T-helper 22 cell (primary cell): ENCODE measurements at places on chromosomes 16 and 17.

DNA sequence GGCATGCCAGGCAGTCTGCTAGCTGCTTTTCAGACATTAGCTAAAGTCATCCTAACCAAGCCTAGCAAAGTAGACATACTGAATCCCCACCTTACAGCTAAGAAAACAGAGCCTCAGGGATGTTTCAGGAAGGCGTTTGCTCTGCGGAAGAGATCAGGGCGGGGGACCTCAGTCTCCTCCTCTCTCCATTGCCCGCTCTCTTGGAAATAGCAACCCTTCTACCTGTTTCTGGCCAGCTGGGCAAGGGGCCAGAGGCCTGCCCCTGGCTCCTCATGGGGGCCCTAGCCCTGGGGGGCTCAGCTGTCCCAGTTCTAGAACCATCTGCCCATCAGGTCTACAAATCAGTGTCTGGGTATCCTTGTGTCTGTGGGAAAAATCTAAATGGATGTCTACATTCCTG is 14.5 kb downstream of the PITPNM3 start:
- no peak for DNase-seq

DNA sequence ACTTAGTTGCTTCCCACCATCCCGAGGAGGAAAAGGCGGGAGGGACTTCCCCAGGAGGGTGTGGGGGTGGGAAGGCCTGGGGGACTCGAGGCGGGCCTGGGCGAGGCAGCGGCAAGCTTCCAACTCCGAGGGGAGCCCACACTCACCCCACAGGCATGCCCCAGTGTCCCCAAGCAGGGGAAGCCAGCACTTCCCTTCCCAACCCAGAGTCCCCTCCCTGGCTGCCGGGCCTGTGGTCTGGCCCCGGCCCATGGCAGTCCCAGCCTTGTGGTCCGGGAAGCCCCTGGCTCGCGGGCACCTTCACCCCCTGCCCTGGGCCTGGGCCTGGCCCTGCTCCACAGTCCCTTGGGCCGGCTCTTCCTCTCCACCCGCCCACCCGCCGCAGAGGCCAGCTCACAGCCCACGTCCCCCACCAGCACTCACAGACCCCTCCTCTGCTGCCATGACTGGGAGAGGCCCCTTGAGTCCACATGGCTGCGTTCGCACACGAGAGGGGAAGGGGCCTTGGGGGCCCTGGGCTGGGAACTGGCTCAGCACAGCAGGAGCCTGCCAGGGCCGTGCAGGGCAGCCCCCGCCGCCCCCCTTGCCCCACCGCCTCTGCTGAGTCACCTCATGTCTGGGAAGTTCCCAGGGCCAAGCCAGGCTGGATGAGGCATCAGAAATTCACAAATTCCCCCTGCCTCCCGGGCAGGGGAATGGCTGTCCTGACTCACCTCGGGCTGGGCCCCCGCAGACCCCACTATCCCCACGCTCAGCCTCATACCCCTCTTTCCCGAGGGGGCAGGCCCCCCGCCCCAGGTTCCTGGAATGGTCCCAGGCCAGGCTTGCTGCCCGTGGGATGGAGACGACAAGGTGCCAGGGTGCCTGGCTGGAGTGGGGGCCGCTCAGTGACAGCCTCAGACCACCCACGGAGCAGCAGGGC is 27.8 kb downstream of the BAHCC1 start:
- DNase-seq, result no peak

DNA sequence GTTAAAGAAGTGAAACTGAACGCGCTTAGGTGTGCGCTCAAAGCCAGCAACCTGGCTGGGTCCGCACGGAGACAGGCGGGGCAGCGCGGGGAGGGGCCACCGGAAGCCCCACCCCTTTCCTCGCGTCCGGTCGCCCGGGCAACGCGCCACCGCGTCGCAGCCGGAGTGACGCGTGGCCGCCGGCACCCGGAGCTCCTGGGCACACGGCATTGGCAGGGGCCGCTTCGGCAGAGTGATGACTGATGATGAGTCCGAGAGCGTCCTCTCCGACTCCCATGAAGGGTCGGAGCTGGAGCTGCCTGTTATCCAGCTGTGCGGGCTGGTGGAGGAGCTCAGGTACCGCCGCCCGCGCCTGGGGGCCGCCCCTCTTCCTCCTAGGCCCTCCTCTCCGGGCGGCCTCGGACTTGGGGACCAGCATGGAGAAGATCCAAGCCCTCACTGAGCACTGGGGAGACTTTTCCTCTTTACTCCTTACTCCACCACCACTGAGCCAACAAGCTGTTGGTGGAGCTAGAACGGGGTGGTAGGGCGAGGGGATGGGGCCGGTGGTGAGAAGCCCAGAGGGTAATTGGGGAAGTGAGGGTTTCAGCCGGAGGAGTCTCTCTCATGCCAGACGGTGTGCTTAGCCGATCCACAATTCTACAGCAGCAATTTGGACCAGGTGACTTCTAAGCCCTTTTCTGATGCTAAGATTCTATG is 44.9 kb downstream of the PRSS54 start:
- peak; percentile 68 for DNase-seq

DNA sequence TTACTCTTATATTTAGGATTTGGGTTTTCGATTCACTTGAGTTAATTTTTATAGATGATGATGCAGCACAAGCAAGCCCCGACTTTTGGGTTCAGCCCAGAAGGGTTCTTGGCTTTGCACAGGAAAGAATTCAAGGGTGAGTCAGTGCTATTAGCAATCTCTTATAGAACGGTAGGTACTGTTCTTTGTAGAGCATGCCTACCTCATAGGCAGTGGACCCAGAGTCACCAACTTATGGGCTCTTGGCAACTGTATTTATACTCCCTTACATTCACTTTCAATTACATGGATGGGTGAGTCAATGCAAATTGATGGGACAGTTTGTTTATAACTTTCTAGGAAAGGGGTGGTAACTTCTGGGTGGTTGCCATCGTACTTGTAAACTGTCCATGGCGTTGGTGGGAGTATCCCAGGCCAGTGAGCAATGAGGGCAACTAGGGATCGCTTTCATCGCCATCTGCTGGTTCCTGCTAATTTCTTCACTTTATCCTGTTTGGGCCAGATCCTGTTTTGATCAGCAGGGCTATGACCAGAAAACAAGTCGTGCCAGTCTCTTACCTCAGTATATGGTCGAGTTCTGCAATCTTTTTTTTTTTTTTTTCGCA is 362.6 kb downstream of the CNTNAP4 start:
- DNase-seq, result no peak

GRCh38 chr16:69707920-69708683 is 18.3 kb downstream of the NQO1 start:
- DNase-seq, result no peak

DNA sequence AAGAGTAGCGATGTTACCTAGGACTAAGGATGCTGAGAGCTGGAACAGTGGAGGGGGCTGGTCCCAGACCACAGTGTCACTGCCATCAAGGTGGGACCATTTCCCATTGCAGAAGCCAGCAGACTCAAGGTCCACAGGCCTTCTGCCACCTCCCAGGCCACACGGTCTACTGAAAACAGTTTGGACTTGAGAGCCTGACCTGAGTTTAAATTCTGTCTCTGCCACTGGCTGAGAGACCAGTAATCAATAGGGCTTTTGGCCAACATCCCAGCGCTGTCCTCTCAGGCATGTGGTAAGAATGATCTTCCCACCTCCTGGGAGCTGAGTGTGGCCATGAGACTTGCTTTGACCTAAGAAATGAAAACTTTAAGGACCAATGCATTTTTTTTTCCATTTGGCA is 331.4 kb upstream of the CDH5 start:
- no peak for DNase-seq

DNA sequence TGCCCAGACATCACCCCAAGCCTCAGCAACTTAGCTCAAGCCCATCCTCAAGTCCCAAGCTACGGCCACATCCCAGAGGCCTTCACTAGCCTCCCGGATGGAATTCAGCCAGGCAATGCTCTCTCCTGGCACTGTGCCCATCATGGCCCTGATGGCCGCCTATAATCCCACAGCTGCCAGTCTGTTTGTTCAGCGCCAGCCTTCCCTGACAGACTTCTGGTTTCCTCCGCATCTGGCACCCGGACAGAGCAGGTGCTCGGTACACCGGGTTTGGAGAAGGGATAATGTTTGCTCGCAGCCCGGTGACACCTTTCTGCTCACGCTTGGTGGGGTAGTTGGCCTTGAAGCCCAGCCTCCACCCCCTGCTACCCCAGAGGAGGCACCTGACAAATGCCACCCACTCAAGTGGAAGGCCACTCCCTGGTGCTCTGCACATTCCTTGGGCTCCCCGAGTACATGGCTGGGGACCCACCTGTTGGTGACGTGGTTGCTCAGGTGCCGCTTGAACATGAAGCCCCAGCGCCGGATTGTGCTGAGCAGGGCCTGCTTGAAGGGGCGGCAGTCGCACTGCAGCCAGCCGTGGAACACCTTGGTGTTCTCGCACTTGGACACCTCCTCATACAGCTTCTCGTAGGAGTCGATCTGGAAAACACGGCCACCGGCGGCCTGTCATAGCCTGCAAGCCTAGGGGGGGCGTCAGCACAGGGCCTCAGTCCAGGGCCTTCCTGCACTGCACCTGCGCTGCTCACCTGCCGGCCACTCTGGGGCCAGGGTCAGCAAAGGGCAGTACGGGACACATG is 47.1 kb downstream of the DNAH17 start:
- DNase-seq, result no peak

DNA sequence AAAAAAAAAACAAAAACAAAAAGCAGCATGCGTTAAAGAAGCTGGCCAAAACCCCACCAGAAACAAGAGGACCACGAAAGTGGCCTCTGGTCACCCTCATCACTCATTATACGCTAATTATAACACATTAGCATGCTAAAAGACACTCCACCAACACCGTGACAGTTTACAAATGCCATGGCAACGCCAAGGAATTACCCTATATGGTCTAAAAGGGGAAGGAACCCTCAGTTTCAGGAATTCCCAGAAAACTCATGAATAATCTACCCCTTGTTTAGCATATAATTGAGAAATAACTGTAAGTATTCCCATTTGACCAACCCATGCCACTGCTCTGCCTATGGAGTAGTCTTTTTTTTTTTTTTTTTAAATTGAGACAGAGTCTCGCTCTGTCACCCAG is 77.6 kb downstream of the EMP2 start:
- DNase-seq, result no peak

- no peak for DNase-seq
Measured at GRCh38 chr16:10609402-10609774, 29.0 kb upstream of the EMP2 start.

GRCh38 chr17:72258711-72259110 is 137.9 kb downstream of the SOX9 start:
- DNase-seq, result no peak

- DNase-seq, result no peak
Measured at GRCh38 chr16:677316-678190, 2.1 kb downstream of the RHBDL1 start.

DNA sequence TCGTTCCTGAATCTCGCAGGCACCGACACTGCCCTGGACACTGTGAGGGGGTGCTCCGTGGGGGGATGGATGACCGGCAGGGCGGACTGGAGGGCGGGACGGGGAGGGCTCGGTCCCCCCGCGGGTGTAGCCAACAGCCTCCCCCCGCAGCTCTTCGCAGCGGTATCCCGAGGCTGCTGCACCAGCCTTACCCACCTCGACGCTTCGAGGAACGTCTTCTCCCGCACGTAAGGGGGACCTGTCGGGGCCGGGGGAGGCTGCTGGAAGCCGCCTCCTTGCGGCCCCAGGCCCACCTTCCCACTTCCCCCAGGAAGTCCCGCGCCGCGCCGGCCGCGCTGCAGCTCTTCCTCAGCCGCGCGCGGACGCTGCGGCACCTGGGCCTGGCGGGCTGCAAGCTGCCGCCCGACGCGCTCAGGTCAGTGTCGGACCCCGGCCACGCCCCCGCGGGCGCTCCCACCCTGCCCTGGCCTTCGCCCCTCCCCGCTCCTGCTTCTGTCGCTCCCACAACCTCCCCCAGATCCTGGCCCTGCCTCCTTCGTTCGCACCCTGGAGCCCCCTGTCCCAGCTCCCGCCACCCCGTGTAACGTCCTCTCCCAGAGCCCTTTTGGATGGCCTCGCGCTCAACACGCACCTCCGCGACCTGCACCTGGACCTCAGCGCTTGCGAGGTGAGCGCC is 3.3 kb downstream of the CARMIL2 start:
- no peak for DNase-seq

DNA sequence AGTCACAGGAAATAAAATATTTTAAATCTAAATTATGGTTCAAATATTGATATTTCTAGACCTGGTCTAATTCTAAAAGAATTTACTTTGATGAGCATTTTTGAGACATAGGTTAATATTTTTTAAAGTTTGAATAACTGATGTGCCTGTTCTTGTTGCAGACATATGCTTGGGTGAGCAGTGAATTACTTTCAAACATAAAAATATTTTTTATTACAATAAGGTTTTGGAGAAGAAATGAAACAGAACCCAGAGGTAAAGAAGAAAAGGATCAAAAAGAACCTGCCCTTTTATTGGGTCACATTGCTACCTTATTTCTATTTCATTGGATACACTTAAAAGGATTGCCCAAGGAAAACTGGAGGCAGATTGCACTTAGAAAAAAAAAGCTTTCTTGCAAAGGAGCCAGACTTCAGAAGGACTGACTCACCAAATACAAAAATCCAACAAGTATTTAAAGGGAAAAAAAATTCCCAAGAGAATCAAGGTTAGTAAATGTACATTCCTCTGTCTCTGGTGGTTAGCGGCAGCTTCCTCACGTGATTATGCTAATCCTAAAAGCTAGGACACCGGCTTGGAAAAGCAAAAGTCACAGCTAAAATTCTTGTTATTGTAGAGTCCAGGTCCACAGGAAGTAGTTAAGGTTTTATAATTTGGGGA is 18.5 kb downstream of the ENPP7 start:
- DNase-seq, result no peak

DNA sequence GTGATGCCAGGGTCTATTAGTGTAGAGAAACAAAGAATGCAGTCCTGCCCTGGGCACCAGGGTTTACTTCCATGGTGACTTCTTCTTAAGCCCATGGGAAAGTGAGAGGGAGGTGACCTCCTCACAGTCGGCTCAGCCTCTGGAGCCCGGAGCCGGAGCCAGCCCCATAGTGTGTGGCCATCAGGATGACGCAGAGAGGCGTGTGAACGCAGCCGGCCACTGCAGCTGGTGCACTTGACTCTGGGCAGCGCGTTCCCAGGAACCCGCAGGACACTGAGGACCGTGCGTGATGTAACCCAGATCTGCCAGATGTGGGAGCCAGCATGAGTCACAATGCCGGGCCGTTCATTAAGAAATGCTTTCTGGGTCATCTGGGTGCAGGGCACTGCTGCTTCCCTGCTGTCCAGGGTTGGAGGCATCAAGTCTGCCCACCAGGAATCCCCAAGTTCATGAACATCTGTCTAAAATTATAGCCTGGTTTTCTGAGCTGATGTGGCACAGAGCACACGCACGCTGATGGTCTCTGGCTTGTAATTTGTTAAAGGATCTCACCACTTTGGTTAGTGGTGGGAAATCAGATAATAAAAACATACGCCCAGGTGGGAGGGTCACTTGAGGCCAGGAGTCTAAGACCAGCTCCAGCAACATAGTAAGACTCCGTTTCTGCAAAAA is 114.1 kb downstream of the PITPNC1 start:
- no peak for DNase-seq

DNA sequence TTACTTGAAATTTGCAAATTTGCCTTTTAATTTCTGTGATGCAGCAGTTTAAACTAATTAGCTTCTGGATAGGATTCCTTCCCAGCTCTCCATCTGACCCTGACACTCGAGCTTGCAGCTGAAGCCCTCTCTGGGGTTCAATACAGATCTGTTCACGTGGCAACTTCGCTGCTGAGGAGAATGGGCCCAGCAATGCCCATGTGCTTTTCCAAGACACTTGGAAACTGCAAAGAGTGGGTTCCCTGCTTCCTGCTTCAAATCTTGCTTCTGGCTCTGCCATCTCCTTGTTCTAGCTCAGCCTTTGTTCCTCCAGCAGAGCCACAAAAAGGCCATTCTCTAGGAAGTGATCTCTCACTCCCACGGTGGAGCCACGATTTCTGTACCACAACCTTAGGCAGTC is 50.0 kb upstream of the IRX6 start:
- no peak for DNase-seq

GRCh38 chr16:75648265-75649076 is 898 bp downstream of the TERF2IP start:
- DNase-seq, result peak; percentile 75

- no peak for DNase-seq
Measured at GRCh38 chr17:17808706-17809432, 27.9 kb downstream of the SREBF1 start.
